ENCODE measurements at places on chromosomes 11 and 22.

GRCh38 chr11:69300120-69301060 lies 6.4 kb downstream of the MYEOV start:
- DNase-seq = no peak

DNA sequence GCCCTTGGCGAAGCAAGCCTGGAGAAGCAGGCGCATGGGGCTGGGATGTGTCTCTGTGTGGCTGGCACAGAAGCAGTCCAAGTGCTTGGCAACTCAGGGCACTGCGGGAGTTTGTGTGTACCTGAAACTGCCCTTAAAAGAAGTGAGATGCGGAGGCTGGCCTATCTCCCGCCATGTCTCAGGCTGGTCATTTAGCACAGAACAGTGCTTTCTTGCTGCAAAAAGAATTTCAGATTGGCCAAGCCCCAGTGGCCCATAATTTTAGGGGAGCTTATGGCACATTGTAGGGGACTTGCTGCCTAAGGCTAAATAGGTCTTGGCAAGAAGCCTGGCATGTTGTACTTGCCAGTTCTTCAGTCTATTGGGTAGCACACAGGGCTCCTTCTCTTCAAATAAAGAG lies 16.4 kb downstream of the EHF start:
- no peak for DNase-seq

GRCh38 chr11:13279487-13279834 lies 1.9 kb downstream of the BMAL1 start:
- DNase-seq = no peak

DNA sequence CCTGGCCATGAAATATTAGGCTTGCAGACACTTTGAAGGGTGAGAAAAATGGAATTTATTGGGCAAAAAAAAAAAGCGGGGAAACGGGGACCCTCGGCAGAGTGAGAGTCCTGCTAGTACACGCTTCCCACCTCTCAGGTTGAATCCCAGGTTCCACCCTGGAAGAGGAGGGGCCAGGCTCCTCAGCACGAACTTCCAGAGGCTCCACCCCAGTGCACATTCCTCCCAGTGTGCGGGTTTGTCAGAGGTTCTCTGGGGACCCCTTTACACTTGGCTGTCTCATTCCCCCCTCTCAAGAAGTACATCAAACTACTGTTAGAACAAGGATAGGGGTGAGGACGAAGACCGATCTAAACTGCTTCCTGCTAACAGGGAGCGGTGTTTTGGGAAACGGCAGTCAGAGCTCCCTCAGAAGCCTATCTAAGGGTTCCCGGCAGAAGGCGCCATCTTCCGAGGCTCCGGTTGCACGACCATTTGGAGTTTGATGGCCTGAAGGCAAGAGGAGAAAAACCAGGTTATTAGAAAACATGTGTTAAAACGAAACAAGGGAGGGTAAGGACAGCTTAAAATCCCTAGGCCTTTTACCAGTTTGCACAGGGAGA lies 27.5 kb downstream of the FOLR3 start:
- no peak for DNase-seq

DNA sequence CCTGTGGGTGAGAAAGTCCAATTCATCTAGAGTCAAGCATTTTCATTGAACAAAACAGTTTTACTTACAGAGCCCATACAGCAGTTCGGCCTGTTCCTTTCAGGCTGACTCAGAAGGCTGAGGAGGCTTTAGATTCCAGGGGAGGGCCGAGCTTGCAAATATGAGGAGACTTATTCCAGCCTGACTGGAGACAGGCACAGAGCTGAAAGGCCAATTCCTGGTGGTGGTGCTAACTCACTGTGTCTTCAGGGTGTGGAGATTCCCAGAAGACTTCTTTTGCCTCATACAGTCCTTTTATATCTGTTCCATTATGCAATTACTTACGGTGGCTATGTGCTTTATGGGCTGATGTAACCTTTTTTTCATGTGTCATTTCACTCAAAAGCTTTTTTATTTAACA lies at the start of gene OR51E2:
OR51E2 (minus strand) TSS at position 269 of the 400 bp plus-strand sequence. CDS start 15,142 bp downstream, outside the sequence.
- no peak for DNase-seq

DNA sequence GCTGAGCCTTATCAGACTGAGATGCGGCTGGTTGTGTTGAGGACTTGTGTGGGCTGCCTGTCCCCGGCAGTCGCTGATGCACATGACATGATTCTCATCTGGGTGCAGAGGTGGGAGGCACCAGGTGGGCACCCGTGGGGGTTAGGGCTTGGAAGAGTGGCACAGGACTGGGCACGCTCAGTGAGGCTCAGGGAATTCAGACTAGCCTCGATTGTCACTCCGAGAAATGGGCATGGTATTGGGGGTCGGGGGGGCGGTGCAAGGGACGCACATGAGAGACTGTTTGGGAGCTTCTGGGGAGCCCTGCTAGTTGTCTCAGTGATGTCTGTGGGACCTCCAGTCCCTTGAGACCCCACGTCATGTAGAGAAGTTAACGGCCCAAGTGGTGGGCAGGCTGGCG lies 25.5 kb downstream of the CSF2RB start:
- DNase-seq = no peak

DNA sequence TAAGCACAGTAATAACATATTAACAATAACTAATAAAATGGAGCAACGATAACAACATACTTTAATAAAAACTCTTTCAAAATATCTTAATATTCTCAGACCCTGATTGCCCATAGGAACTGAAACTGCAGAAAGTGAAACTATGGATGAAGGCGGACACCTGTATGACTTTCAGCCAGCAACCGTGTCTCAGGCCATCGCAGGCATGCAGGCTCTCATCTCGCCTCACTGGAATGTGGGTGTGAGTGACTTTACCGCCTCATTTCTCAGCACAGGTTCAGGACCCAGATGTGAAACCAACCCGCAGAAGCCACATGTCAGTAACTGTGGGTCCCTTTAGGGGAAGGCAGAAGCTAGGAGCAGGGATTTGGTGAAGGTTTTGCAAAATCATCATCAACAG lies 539.1 kb downstream of the FAM181B start:
- DNase-seq = peak; percentile 91

DNA sequence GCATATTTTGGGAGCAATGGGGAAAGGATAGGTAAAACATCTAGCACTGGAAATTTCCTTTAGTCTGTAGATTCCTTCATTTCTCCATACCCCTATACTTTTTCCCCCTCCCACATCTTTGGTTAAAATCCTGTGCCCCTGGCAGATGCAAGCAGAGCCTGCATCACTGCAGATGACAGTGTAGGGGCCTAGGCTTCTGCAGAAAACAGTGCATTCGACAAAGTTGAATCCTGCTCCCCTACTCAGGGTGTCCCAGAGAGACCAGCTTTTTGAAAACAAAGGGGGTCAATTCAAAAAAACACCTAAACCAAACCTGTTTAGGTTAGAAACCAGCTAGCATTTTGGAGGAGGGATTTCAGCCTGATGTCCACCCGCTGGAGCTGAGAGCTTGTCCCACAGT lies 43.8 kb upstream of the BLID start:
- DNase-seq = no peak

- DNase-seq = no peak
Measured at GRCh38 chr11:75236062-75236461, 4.5 kb upstream of the TPBGL start.

GRCh38 chr22:41338614-41339212 lies 37.4 kb downstream of the ZC3H7B start:
- no peak for DNase-seq
